ENCODE measurements at places on chromosomes 4 and X. TPM values are rescaled to one million over a fixed set of nuclear protein-coding genes. Genes with fewer than 3 reads are reported as not detected.

DNA sequence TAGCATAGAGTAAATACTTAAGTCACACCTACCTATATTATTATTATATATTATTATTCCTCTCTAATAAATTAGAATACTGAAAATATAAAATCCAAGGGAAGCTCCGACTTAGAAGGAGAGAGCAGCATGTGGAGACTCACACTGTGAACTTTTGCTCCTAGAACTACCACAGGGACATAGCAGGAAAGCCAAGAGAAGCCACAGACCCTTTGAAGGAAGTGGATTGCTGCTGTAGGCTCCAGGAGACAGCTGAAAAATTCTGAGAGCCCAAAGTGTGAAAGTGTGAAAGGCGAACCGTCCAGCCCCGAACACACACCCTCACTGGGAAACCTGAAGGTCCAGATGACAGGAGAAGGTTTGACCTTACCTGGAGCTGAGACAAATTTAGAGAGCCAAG lies 177.0 kb downstream of the FAM13A start:
- DNase-seq: no peak

DNA sequence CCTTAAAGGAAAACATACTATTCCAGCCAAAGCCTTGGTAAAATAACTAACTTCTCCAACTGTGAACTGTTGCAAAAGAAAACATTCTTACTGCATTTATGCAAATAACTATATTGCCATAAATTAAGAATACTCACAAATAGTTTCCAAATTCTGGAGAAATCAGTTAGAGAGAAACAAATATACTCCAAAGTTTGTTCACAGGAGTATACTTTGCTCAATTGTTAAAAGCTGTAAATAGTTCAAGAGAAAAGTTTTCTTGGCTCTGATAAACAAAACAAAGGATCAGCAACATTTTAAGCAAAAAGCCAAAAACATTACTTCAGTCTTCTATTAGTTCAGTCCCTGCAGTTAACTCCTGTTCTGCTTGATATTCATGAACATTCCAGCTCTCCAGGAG lies 83.0 kb downstream of the EIF4E start:
- DNase-seq: no peak

- no peak for DNase-seq
Observed at GRCh38 chr4:142567620-142568451, 278.3 kb downstream of the INPP4B start.

GRCh38 chr4:84325625-84326024 lies 173.5 kb downstream of the NKX6-1 start:
- DNase-seq: no peak

The PAGE5 gene
- polyA plus RNA-seq: not detected

DNA sequence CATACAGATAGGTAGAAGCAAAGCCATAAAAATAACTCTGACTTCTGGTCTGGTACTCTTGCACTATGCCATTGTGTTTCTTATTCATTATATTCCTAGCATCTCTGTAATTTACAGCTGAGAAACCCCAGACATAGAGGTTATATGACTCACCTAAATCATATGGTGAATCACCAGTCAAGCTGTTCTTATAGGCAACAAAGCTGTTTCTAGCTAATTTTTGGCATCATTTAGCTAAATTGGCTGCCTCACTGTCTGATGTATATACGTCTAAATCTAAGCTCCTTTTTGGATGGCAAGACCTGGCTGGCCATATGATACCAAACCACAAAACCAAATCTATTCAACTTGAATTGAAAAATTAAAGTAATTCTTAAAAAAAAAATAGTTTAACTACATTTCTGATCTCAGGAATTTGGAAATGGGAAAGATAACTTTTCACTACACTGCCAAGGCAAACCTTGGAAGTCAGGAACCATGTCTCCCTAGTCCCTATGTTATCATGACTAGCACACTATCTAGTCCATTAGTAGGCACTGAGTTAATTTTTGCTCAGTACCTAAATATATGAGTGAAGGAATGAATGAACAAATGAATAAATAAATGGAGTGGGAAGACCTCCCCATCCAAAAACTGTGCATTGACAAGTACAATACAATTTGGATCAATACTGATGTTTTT lies 41.3 kb upstream of the STAG2 start:
- DNase-seq: no peak

The TCEAL3 gene
- 37.7 TPM for polyA plus RNA-seq

- no peak for DNase-seq
Observed at GRCh38 chr4:119261986-119262385, 49.5 kb downstream of the USP53 start.

- no peak for DNase-seq
Observed at GRCh38 chr4:152938237-152938947, 2.3 kb downstream of the FHDC1 start.

The GAGE12H gene
- polyA plus RNA-seq: not detected

GRCh38 chr4:36241771-36242170 lies 2.5 kb downstream of the ARAP2 start:
- DNase-seq: no peak

DNA sequence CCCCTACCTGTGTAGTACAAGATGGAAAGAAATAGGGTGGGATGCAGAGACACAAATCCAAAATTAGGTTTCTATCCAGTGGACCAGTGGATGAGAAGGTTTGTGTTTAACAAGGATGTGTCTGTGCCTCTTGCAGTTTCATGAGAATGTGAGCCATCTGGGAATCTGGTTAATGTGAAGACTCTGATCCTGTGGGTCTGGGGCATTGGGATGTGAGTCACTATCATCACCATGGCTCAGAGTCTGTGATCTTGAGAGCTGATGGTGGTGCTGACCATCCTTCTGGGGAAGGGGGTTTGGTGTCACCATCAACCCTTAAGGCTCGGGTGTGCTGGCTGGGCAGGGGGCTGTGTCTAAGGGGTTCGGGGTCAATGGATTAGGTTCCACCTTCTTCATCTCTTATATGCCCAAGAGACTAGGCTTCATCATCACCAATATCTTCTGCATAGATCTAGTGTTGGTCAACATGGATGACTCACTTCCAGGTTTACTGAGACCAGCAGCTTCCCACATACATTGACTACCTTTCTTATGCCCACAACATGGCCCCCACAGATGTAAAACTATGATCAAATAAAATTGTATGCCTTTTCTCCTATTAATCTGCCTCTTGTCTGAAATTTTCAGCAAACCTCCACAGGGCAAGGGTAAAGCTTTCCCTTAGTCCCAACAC lies 65.7 kb upstream of the MID1 start:
- DNase-seq: no peak

The SPATA18 gene
- polyA plus RNA-seq: 0.23 TPM

- DNase-seq: no peak
Observed at GRCh38 chr4:794900-795725, 30.8 kb downstream of the CPLX1 start.

- DNase-seq: no peak
Observed at GRCh38 chr4:108070775-108071174, 81.1 kb downstream of the HADH start.

The HTN1 gene
- polyA plus RNA-seq: not detected

Data from heart left ventricle (tissue), 16 donors.